ENCODE measurements at places on chromosomes 6 and 20.

- DNase-seq, result peak; percentile 91
Measured at GRCh38 chr6:43838276-43839036, 68.4 kb downstream of the VEGFA start.

- DNase-seq, result no peak
Measured at GRCh38 chr6:47237196-47237595, 72.5 kb downstream of the TNFRSF21 start.

- DNase-seq, result no peak
Measured at GRCh38 chr6:112149719-112150263, 62.4 kb downstream of the FAM229B start.

- DNase-seq, result no peak
Measured at GRCh38 chr6:33860706-33861474, 57.1 kb upstream of the MLN start.

- no peak for DNase-seq
Measured at GRCh38 chr20:35434085-35435005, 3.7 kb downstream of the GDF5 start.

GRCh38 chr6:90369024-90369519, 72.4 kb upstream of the BACH2 start:
- no peak for DNase-seq

DNA sequence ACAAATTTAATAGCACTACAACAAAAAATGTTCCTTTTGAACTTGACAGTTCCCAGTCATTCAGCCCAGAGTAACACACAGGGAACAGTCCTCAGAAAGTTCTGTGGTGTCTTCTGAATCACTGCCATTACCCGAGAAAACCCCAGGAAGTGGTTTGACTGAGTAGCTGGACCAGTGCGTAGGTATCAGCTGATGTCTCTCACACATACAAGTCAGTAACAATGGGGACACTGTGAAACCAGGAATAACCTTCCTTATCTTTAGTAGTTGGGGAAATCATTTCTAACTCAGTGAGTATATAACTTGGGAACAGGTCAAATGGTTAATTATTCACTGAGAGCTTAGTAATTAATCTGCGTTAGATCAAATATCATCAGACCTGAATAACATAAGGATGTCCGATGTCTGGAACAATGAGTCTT, 73.1 kb downstream of the HIVEP2 start:
- DNase-seq, result no peak

- no peak for DNase-seq
Measured at GRCh38 chr6:168248148-168248620, 71.4 kb downstream of the DACT2 start.

GRCh38 chr6:14197118-14197517, 79.5 kb downstream of the CD83 start:
- no peak for DNase-seq

- DNase-seq, result no peak
Measured at GRCh38 chr6:105087571-105088211, 92.1 kb downstream of the POPDC3 start.

DNA sequence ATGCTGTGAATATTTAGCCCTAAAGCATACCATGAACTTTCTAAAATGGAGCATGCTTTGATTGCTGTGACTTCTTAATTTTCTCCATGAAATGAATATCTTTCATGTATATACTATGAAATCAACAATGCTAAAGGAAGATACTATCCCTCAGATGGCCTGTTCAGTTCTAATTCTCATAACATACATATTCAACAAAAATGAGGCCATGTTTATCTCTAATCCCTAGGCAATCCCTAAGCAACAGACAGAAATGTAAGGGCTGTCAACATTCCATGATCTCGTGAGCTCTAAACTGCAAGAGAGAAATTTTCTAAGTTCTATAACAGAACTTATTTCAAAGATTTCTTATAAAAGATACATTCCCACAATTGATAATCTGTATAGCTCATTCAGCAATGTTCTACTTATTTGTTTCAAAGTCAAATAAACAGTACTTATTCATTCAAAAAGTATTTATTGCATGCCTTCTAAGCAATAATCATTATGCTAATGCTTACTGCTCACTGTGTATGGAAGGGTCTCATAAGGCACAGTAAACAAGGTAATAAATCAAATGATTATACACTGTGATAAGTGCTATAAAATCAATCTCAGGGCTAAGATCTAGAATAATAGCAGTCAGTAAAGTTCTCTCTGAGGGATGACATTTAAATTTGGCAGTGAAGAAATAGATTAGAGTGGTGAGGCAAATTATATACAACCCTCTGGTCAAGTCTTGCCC, 492.9 kb downstream of the PHF3 start:
- DNase-seq, result no peak

GRCh38 chr20:59598625-59599310, 5.6 kb upstream of the PHACTR3 start:
- DNase-seq, result no peak

DNA sequence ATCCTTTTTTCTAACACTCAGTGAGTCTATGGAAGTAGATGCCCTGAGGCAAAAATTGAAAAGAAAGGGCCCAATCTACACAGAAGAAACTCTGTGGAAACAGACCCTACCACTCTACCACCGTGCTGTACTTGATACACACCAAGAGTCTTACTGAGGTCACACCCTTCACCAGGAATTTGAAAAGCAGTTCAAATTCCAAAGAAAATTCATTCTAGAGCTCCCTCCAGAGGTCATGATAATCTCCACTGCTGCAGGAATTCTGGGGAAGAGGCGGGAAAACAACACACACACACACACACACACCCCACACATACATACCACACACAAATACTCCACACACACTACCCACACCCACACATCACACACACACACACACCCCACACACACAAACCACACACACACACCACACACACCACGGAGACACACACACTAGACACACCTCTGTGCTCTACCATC, 336.8 kb downstream of the HDGFL1 start:
- no peak for DNase-seq

DNA sequence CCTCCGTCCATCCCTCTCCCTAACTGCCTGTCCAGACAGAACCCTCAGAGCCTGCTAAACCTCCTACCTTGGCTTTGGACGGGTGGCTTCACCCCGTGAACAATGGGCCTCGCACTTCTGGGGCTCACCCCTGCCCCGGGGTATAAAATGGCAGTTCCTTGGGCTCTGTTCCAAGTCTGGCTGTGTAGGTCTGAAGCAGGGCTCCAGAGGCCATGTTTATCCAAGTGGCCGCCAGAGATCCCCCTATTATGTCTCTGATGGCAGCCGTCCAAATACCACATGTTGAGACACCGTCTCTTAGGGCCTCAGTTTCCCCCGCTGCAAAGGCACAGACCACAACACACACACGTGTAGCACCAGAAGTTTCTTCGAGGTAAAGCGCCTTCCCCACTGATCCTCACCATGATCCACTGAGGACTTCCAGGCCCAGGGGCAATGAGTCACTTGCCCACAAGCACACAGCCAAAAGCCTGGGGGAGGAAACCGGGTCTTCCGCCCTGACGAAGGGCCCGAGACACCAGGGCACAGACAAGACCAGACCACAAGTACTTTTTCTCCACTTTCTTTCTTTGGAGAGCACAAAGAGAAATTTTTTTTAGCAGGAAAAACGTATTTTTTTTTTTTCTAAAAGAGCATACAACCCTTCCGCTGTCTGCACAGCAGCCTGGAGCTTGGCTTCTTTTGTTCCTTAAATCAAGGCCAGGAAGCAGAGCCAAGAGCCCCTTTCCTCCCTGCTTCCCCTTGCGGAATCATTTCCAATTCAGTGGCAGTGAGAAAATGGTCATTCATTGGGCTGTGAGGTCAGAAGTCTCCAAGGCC, 11.8 kb downstream of the CPNE5 start:
- no peak for DNase-seq

DNA sequence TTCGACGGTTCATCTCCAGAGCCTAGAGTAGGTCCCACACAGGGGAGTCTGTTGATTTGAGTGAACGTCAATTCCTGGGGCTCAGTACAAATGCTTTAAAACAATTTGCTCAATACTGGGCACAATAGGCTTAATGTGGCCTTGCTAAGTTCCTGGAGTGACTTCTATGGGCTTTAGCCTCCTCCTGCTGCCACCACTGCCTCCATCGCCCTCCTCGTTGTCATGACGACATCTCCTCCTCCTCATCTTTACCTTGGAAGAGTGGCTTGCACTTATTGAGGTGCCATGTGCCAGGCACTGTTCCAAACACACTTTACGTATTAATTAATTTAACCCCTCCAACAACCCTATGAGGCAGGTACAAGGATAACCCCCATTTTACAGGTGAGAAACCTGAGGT, 11.8 kb upstream of the ZMYND8 start:
- no peak for DNase-seq

DNA sequence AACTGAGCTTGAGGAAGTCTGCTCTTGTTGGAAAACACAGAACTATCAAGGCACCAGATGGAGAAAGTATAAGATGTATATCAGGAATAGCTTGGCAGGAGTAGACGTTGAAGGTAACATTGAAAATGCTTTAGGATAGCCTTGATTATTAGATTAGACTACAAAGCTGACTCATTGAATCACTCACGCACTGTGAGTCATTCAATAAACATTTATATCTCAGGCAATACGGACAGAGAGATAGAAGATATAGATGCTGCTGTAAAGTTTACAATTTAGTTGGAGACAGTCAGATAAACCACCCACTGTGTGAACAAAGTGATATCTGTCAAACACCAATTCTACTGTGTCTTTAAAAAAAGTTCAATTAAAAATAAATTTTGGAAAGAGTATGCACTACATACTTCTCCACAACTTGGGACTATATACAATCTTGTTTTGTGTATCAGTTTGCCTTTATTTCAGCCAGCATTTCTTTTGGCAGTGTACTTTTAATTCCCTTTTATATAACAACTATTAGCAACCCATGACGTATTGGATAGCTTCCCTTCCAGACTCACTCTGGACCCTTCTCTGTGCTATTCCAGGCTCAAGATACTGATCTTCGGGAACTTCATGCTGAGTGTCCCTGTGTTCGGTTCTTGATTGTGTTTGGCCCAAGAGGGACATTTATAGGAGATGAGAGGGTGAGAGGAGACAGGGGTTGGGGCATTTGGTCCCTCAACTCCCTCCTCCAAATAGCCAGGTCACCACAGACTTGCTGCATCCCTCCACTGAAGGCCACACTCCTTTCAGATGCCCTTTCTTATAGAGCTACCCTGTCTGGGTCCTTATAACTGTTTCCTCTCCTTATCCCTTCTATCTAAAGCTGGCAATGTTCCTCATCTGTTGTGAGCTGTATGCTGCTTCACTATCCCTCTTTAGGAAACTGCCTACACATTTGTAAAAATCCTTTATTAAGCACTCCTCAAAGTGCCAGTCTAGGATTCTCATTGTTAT, 176.6 kb upstream of the PTPRK start:
- DNase-seq, result no peak
